ENCODE measurements at places on chromosomes 3 and 15. TPM values are rescaled to one million over a fixed set of nuclear protein-coding genes. Genes with fewer than 3 reads are reported as not detected.
A peak's percentile ranks its signal among the peaks of the same experiment; 100 is the strongest.

The GOLGA8S gene
- polyA plus RNA-seq: 1.4 TPM

The IQCF2 gene
- polyA plus RNA-seq: not detected

DNA sequence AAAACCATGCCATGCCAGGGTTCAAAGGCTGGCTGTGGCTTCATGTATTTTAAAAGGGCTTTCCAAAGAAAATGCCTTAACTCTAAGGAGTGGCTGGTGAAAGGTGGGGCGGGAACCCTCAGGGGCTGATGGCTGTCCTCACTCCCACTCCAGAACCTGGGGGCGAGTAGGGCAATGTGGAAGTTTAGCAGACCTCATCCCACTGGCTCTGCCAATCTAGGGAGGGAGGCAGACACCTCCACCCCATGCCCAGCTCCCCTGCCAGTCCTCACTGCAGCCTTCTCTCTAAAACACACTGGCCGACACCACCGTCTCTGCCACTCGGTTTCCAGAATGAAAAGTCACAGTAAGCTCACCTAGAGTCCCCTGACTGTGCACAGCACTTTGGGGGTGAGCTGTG lies 99.5 kb downstream of the TMEM266 start:
- DNase-seq: no peak

DNA sequence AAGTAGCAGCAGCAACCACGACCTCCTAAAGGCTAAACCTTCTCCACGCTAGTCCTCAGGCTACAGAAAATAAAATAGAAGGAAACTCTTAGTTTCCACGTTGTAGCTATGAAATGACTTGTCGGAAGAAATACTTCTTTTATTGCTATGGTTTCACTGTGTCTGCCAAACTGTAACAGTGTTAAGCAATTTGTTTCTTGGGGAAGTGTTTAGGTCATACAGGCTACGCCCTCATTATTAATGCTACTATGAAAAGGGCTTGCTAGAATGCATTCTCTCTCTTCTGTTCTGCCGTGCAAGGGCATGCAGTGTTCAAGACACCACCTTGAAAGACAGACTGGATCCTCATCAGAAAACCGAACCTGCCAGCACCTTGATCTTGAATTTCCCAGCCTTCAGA lies 462.7 kb downstream of the PLOD2 start:
- DNase-seq: no peak

DNA sequence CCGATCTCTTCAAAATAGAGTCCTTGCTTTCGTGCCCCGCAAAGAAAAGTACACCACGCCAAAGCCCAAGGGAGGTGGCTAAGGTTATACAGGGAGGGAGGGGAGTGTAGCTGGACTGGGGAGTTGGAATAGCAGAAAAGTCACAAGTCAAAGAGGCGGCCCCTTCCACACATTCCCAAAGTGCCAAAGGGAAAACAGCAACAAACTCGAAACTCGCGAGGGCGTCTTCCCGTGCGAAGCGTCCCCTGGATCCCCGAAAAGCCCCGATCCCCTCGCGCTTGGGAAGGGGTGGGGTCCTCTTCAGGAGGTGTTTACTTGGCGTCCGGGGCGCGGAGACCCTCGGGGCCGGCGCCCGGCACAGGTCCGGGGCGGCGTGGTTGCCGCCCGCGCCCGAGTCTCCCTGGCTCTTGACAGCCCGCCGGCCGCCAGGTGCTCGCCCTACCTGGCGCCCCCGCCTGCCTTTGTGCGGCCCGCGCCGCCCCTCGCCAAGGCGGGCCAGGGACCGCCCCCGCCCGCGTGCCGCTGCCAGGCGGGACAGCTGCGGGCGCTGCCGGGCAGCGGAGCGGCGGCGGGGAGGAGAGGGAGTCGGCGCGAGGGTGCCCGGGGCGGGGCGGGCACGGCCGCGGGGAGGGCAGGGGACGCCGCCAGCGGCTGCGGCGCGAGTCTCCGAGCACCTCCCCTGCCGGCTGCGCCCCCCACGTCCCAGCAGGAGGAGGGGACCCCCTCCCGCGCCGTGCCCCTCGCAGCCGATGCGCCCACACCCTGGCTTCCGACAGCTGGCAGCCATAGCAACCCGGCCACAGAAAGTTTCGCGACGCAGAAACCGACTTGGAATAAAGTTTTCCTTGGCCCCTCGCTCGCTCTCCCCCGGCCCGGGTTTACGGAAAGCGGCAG lies 966 bp downstream of the MYO1E start:
- peak; percentile 19 for DNase-seq

- no peak for DNase-seq
These were observed 700.8 kb downstream of the SI start for GRCh38 chr3:164377466-164377865.

DNA sequence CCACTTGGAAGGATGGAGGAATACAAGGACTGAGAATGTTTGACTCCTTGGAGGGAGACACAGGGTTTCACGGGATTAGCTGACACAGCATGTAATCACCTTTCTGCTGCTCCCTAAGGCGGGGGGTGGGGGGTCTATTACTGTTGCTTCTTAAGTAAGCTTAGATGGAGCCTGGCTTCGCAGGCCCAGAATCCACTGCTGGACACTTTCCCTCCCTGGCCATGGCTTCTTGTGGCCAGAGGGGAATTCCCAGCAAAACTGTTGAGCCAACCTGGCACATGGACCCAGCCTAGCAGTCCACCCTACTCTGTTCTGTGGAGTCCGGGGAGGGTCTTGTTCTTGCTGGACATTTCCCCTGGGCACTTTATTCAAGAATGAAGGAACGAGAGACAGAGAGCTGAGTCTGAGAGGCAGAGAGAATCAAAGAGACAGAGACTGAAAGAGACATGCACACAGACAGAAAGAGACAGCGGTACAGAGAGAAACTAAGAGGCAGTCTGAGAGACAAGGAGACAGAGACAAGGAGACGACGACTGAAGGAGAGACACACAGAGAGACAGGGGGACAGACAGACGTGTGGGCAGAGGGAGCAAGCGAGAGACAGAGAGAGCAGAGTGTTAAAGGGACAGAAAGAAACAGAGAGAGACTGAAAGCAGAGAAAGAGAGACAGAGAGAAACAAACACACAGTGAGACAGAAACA lies 55.6 kb upstream of the DLG1 start:
- no peak for DNase-seq
